Neural crest cell (in vitro differentiated cells): ENCODE measurements at places on chromosomes 1 and 21.

DNA sequence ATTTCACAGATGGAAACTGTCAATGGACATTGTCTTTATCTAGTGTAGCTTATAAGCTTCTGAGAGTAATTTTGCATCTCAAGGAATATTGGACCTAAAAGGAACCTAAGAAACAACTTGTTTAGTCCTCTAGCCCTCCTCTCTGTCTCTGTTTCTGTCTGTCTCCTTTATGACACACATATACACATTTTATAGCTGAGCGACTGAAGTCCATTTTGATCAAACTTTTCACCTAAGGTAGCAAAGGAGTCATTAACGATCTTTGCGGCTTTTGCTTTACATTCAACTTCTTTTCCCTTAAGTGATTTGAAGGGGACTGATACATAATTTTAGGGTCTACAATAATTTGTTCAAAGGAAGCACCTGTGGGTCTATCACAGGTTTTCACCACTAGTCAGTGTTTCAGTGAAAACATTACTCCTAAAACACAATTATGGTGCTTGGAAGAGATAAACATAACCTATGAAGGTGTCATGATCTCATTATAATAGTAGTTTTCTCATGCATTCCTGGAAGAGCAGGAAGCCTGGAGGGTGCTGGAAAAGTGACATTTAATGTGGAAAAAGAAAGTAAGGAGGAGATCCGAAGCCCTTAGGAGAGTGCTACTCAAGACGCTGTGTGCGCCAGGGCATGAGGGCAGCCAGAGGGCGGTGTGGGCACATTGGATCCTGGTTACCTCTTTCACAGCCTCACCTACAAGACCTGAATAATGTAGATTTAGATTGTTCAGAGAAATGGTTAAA lies 248.6 kb downstream of the DNM3 start:
- H3K36me3 ChIP-seq: no peaks in the 10 kb centered on the region
- no peak overlapping the region for H3K4me3 ChIP-seq
- no peaks in the 10 kb centered on the region for H3K27me3 ChIP-seq
- H3K27ac ChIP-seq: no peak overlapping the region
- no peak for DNase-seq

DNA sequence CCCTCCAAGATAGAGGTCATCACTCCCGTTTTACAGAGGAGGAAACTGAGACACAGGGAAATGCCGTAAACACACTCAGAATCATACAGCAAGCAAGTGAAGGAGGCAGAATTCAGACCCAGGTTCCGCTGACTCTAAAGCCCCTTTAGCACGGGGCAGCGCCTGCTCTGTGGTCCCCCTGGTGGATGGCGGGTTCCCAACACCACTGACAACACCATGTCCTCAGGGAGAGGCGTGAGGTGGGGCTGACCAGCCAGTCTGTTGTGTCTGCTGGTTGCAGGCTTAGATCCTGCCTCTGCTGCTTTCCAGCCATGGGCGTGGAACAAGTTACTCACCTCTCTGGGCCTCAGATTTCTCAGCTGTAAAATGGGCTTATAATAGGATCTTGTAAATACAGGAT lies 617.3 kb downstream of the MATN1 start:
- DNase-seq: peak; percentile 60
- H3K4me3 ChIP-seq: no peak overlapping the region
- H3K36me3 ChIP-seq: no peaks in the 10 kb centered on the region
- H3K27ac ChIP-seq: no peak overlapping the region
- peaks cover 54% of the 10 kb centered on the region for H3K27me3 ChIP-seq

GRCh38 chr1:6557597-6557996 lies 2.5 kb downstream of the TAS1R1 start:
- H3K27me3 ChIP-seq: peaks cover 13% of the 10 kb centered on the region
- H3K4me3 ChIP-seq: no peak overlapping the region
- no peaks in the 10 kb centered on the region for H3K36me3 ChIP-seq
- DNase-seq: no peak
- no peak overlapping the region for H3K27ac ChIP-seq

- no peak overlapping the region for H3K27ac ChIP-seq
- no peaks in the 10 kb centered on the region for H3K4me1 ChIP-seq
- no peak overlapping the region for H3K4me3 ChIP-seq
Observed at GRCh38 chr1:227763246-227764018, 28.2 kb downstream of the SNAP47 start.

GRCh38 chr1:13784971-13785370 lies 85.0 kb downstream of the PRDM2 start:
- H3K27ac ChIP-seq: no peak overlapping the region
- no peaks in the 10 kb centered on the region for H3K27me3 ChIP-seq
- H3K36me3 ChIP-seq: peaks cover 15% of the 10 kb centered on the region
- no peak overlapping the region for H3K4me3 ChIP-seq
- H3K4me1 ChIP-seq: peaks cover 24% of the 10 kb centered on the region

- no peaks in the 10 kb centered on the region for H3K4me1 ChIP-seq
- H3K36me3 ChIP-seq: peaks cover 10% of the 10 kb centered on the region
Observed at GRCh38 chr21:39196310-39196709, 13.1 kb upstream of the PSMG1 start.

- peaks cover 77% of the 10 kb centered on the region for H3K36me3 ChIP-seq
- no peaks in the 10 kb centered on the region for H3K4me1 ChIP-seq
- H3K4me3 ChIP-seq: no peak overlapping the region
- H3K27me3 ChIP-seq: no peaks in the 10 kb centered on the region
- no peak overlapping the region for H3K27ac ChIP-seq
- peak; percentile 45 for DNase-seq
Observed at GRCh38 chr1:228236744-228237143, 28.9 kb downstream of the OBSCN start.

GRCh38 chr1:203536575-203536974 lies 42.6 kb downstream of the OPTC start:
- DNase-seq: no peak
- no peaks in the 10 kb centered on the region for H3K36me3 ChIP-seq
- H3K4me1 ChIP-seq: peaks cover 9% of the 10 kb centered on the region
- H3K27me3 ChIP-seq: no peaks in the 10 kb centered on the region

DNA sequence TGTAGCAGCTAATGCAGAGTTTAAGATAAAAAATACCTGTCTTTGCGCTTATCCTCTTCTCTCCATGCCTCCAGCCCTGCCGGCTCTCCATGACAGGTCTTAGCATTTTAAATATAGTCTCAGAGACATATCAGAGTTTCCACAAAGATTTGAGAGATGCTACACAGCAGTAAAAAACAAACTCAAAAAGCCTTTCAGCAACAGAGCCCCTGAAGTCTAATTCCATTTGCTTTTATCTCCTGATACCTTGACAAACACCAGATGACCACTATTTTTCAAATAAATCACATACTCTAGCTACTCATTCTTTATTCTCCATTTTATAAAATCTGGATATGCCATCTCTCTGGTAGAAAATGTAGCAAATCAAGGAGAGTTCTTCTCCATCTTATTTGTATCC lies 79.5 kb upstream of the LRRC53 start:
- no peak overlapping the region for H3K4me3 ChIP-seq
- H3K27me3 ChIP-seq: no peaks in the 10 kb centered on the region
- H3K27ac ChIP-seq: no peak overlapping the region
- no peak for DNase-seq

GRCh38 chr21:28396421-28396820 lies 596.3 kb downstream of the LTN1 start:
- DNase-seq: no peak
- no peak overlapping the region for H3K27ac ChIP-seq
- H3K4me3 ChIP-seq: no peak overlapping the region
- no peaks in the 10 kb centered on the region for H3K4me1 ChIP-seq
- no peaks in the 10 kb centered on the region for H3K27me3 ChIP-seq
- peaks cover 7% of the 10 kb centered on the region for H3K36me3 ChIP-seq

- no peaks in the 10 kb centered on the region for H3K36me3 ChIP-seq
- no peak overlapping the region for H3K27ac ChIP-seq
- no peak for DNase-seq
- H3K4me3 ChIP-seq: no peak overlapping the region
- peaks cover 15% of the 10 kb centered on the region for H3K27me3 ChIP-seq
Observed at GRCh38 chr1:201599548-201599947, 60.6 kb downstream of the NAV1 start.

DNA sequence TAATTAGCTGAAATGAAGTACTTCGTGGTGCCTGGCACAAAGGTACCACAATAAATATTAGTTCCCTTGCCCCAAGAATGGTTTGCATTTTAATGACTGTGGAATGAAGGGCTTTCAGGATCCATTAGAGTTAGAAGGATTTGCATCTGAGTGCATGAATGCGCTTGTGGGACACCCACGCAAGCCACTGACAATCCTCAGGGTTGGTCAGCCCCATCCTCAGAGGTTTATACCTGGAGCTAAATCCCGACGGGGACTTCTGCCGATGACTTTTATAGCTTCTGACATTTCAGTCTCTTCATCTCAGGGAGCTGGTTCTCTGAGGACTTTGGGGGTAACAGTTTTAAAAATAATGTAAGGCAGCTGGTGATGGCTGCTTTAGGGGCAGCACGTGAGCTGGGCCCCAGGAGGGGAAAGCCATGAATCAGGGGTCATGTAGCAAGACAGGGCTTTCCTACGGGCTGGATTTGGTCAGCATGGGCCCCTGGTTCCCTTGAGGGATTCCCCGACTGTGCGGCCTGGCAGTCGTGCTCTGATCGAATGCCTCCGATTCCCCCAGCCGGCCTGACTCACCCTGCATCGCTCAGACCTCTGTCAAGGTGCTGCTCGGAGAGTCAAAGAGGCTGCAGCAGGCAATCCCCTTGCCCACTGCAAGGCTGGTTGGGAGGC lies 20.8 kb upstream of the IL10 start:
- peak overlapping the region; percentile 12 for H3K27ac ChIP-seq
- peaks cover 3% of the 10 kb centered on the region for H3K36me3 ChIP-seq
- no peak overlapping the region for H3K4me3 ChIP-seq
- peaks cover 15% of the 10 kb centered on the region for H3K4me1 ChIP-seq

DNA sequence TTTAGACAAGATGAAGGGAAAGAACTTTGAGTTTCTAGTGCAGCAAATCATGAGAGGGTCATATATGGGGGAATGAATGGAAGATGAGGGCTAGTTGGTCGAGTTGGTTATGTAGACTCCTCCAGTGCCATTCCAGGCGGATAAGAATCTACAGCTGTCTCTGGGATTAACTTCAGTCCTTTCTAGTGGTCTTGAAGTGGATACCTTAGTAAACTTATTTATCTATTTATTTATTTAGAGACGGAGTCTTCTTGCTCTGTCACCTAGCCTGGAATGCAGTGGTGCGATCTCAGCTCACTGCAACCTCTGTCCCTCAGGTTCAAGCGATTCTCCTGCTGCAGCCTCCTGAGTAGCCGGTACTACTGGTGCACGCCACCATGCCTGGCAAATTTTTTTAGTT lies 41.4 kb upstream of the RCC2 start:
- H3K36me3 ChIP-seq: no peaks in the 10 kb centered on the region

GRCh38 chr1:19396280-19396679 lies 84.2 kb downstream of the SLC66A1 start:
- no peaks in the 10 kb centered on the region for H3K27me3 ChIP-seq
- H3K4me1 ChIP-seq: peaks cover 21% of the 10 kb centered on the region
- DNase-seq: no peak
- H3K4me3 ChIP-seq: no peak overlapping the region
- H3K27ac ChIP-seq: no peak overlapping the region

DNA sequence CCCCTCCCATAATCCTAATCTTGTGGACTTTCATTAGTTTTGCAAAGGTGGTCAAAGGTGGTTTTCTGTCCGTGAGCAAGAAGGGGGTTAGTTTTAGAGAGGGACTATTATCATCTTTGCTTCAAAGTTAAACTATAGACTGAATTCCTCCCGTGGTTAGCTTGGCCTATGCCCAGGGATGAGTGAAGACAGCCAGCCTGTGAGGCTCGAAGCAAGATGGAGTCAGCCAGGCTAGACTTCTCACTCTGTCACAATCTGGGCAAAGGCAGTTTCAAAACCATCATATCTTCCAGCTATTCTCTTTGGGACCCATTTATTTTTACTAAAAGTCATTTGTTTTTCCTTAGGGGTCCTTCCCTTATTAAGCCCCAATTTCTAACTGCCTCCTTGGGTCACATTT lies 12.9 kb upstream of the ENO1 start:
- H3K27me3 ChIP-seq: no peaks in the 10 kb centered on the region
- no peak overlapping the region for H3K4me3 ChIP-seq
- H3K36me3 ChIP-seq: no peaks in the 10 kb centered on the region
- no peak for DNase-seq
- no peak overlapping the region for H3K27ac ChIP-seq

GRCh38 chr1:88661951-88662699 lies 21.9 kb upstream of the PKN2 start:
- H3K4me1 ChIP-seq: peaks cover 9% of the 10 kb centered on the region
- no peak overlapping the region for H3K27ac ChIP-seq
- H3K27me3 ChIP-seq: no peaks in the 10 kb centered on the region
- no peak overlapping the region for H3K4me3 ChIP-seq

DNA sequence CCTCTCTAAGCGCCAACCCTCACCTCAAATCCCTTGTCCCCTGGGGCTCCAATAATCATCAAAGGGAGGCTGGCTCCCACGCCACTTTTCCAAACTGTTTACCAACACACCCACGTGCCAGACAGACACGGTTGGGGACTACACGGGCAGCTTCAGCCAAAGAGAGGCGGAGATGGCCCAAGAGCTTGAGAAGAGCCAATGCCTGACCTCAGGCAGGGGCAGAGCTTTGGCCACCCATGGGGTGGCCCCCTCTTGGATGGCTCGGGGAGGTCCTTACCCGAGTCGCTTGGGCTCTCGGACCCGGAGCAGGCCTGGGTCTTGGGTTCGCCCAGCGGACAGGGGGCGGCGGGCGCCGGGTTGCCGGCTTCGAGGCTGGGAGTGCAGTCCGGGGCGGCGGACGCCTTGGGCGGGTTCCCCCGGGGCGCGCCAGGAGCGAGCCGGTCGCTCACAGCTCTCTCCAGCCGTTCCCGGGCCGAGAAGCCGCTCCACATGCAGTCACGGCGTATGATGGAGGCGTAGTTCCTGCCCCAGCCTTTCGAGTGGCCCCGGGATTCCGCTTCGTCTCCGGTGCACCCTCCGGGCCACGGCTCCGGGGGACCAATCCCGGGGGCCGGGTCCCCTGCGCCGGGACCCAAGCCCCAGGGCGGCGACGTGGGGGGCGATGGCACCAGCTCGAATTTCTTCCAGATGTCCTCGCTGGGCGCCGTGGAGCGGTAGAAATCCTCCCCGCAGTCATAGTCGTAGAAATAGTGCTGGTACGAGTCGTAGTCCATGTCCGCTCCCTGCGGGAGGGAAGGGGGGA lies 854 bp downstream of the MYCL start:
- peaks cover 35% of the 10 kb centered on the region for H3K27me3 ChIP-seq
- peak overlapping the region; percentile 96 for H3K4me3 ChIP-seq
- peaks cover 51% of the 10 kb centered on the region for H3K4me1 ChIP-seq
- no peaks in the 10 kb centered on the region for H3K36me3 ChIP-seq
- H3K27ac ChIP-seq: peak overlapping the region; percentile 10

DNA sequence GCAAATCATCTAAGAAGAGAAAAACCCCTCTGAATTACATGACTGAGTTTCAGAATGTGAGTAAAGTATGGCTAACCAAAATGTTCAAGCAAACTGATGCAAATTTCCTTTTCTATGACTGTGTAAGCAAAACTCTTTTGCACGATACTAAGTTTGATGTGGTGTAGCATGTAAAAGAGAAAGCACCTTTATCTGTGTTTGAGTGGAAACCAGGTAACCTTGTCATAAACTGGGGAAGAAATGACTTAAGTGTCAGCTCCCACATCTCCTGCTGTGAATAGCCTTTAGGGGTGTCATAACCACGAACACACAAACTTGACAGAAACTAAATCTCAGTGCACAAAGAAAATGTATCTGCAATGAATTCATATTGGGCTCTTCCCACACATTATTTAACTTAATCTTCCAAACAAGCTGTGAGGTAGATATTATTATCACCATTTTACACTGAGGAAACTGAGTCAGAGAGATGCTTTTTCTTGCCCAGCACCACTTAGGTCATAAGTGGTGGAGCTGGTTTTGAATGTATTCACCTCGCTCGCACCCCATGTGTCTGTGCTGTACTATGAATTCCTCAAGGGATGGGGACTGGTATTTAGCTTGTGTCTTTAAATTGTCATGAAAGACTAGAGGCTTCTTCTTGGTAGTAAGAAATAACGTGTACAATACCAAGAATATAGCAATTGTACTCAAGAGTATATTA lies 32.9 kb upstream of the IL12RB2 start:
- peaks cover 14% of the 10 kb centered on the region for H3K36me3 ChIP-seq
- no peaks in the 10 kb centered on the region for H3K27me3 ChIP-seq
- DNase-seq: no peak
- no peaks in the 10 kb centered on the region for H3K4me1 ChIP-seq
- no peak overlapping the region for H3K4me3 ChIP-seq
